ENCODE measurements at places on chromosomes 1 and 21. TPM values are rescaled to one million over a fixed set of nuclear protein-coding genes. Genes with fewer than 3 reads are reported as not detected.

DNA sequence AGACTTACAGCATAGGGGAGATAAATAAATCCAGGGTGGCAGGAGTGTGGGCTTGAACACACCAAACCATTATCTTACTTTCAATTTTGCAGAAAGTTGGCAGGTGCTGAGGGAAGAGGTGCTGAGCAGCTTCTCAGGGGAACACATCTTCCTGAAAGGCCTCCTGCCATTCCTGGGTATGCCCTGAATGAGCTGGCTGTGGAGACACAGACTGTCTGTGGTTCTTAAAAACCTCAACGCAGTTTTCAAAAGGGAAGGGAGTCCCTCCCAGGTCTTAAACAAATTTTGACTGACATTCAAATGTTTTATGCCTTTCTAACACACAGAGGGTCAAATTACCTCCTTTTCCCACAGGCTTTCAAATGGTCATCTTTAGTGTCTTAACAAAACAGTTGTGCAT lies 166.9 kb downstream of the TNFSF18 start:
- no peak for DNase-seq

DNA sequence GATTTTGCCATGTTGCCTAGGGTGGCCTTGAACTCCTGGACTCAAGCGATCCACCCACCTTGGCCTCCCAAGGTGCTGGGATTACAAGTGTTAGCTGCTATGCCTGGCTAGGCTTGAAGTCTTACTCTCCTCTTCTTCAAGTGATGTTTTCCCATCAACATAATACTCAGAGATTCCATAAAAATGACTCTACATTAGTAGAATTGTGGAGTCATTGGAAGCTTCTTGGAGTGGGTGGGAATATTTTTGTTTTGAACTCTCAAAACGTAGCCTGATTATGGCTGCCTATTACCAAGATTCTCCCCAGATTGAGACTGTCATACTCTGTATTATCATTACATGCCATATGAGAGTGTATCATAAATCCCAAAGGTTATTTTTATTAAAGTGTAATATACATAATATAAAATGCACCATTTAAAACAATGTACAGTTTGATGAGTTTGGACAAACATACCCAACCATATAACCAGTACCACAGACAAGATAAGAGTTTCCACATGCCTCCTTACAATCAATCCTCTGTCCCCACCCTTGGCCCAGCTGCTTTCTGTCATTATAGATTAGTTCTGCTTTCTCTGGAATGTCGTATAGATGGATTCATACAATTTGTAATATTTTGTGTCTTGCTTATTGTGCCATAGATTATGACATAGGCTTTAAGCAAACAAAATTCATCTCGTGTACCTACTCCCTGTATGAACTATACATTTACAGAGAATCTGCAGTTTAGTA lies 8.0 kb upstream of the DNM3 start:
- no peak for DNase-seq

- no peak for DNase-seq
Observed at GRCh38 chr1:1090424-1091343, 16.6 kb upstream of the RNF223 start.

- no peak for DNase-seq
Observed at GRCh38 chr21:42366292-42367010, at the start of gene TFF1. Gene TFF1, minus strand, starts transcription at chr21:42366535. Its CDS starts 40 bp downstream, at chr21:42366495.

The CFAP45 gene
- 0.80 TPM for total RNA-seq

DNA sequence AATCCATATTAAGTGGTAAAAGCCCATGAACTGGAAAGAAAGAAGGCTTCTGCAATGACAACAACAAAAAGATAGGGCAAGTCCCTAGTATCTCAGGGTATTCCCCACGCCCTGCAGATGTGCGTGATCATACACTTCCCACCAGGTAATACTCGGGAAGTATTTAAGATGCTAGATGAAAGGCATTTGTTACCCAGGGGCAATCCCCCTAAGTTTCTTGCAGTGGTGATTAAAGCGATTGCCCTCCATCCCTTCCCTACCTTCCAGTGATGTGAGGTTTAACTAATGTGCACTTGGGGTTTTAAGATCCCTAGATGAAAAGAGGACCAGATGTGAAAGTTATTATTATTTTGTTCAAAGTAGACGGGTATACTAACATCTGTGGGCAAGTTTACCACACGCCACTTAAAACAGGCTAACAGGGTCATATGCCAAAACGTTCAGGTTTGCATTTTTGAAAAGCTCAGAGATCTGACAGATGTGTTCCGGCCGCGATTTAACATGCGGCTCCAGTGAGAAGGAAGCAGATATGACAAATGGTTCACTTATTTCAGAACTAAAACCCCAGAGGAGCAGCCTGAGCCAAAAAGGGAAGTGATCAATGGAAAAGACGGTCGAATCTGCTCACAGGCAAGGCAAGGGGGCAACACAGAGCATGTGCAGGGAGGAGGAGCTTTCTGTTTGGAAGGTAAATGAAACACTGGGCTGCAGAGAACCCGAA lies 17.4 kb downstream of the TIAM1 start:
- DNase-seq = peak; percentile 69

DNA sequence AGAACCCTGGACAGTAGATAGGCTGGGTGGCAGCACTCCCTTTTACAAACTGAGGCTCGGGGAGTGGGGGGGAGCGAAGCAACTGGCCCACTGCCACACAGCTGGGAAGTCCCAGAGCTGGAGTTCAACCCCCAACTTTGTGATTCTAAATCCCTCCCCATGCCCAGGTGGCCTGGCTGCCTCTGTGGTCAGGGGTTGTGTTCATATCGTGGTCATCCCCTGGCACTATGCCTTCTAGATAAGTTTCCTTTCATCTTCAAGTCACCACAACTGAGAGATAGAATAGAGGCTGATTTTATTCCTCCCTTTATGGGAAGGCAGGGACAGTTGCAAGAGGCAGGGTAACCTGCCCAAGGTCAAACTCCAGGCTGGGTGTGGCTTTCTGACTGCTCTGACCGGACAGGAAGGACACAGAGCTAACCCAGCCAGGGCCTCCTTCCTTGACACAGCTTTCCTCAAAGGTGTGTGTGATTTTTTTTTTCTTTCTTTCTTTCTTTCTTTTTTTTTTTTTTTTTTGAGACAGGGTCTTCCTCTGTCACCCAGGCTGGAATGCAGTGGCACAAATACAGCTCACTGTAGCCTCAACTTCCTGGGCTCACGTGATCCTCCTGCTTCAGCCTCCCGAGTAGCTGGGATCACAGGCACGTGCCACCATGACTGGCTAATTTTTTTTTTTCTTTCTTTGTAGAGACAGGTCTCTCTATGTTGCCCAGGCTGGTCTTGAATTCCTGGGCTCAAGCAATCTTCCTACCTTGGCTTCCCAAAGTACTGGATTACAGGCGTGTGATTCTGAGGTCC lies 18.4 kb upstream of the TNFRSF1B start:
- no peak for DNase-seq

DNA sequence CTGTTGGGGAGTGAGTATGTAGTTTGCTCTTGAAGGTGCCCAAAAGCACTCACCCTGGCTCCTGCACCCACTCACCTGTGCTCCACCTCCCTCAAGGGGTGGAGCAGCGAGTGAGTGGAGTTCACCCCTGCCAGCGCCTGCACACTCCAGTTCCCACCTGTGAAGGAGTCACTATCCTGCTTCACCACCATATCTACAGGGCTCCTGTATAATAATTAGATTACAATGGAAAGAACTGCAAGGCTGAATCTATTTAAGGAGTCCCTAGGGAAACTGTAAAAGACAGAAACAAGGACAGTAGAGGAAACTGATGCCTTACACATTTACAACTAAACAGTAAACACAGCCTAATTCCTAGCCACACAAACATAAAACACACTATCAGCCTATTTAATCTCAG lies 4.1 kb downstream of the DNAI4 start:
- DNase-seq = no peak

DNA sequence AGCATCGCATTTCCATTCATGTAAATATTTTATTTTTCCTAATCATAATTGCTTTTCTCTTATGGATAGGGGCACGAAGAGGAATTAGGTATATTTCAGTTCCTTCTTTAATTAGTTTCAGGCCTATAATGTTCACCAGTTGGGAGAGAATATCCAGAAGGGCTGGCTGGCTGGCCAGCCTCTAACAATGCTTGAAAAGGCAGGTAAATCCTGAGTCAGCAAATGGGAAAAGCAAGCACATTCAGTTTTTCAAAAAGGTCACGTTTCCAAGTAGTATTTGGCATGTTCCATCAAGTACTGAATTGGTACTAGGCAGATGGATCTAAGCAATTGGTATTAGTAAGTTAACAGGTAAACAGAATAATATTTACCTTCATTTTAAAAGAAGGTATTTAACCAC lies 8.0 kb downstream of the RAB29 start:
- no peak for DNase-seq

- DNase-seq = no peak
Observed at GRCh38 chr1:51750218-51750617, 128.3 kb downstream of the NRDC start.

The CMPK1 gene
- total RNA-seq = 102 TPM

The PRKCZ gene
- 11.1 TPM for total RNA-seq

- DNase-seq = no peak
Observed at GRCh38 chr1:201488830-201489589, 17.9 kb downstream of the CSRP1 start.

DNA sequence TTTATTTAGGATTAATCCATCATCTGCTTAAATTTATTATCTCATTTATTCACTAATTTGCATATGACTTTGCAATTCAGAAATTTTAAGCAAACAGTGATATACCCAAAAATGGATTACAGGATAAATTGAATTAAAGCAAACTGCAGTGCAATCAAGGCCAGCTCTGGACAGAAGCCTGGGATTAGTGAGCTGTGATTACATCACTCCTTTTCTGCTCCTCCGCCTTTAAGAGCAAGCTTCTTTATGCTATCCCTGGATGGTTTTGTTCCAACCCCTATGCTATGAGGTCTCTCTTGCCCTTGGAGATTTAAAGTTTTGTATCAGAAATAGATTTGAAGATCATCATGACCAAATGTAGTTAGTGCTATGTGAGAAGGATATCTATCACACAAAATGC lies 32.6 kb downstream of the GPR52 start:
- no peak for DNase-seq

The CYP4Z1 gene
- not detected for total RNA-seq

- DNase-seq = peak; percentile 71
Observed at GRCh38 chr1:230867903-230868735, at the start of gene C1orf198. Gene C1orf198, minus strand, starts transcription at chr1:230868521. Its CDS starts 9 bp downstream, at chr1:230868512.

DNA sequence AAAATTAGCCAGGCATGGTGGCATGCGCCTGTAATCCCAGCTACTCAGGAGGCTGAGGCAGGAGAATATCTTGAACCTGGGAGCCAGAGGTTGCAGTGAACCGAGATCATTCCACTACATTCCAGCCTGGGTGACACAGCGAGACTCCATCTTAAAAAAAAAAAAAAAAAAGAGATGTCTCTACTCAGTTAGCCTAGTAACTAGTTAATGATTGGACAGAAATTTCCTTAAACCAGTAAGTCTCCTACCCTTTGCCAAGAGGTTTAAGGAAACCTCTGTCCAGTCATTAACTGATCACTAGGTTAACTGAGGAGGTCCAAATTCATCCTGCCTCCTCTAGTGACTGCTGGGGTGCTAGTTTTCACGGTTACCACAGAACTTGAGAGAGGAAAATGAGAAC lies 143.9 kb upstream of the UBE2U start:
- DNase-seq = no peak

The LAMB3 gene
- 0.89 TPM for total RNA-seq

DNA sequence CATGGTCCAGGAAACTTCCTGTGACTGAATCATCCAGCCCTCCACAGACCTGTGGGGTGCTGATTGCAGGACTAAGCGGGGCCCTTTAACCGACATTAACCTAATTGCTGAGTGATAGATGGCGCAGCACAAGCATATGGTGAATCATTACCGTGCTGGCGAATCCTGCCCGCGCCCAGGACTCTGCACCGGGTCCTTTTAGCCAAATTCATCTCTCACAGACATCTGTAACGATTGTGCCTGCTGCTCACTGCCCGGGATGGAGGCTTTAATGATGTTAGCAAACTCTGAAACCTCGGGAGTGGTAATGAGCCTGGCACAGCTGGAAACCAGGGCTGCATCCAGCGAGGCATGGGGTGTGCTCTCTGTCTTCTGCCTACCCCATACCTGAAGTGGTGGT lies 147.3 kb upstream of the CD34 start:
- no peak for DNase-seq

- no peak for DNase-seq
Observed at GRCh38 chr1:58862728-58863385, 79.0 kb upstream of the JUN start.

DNA sequence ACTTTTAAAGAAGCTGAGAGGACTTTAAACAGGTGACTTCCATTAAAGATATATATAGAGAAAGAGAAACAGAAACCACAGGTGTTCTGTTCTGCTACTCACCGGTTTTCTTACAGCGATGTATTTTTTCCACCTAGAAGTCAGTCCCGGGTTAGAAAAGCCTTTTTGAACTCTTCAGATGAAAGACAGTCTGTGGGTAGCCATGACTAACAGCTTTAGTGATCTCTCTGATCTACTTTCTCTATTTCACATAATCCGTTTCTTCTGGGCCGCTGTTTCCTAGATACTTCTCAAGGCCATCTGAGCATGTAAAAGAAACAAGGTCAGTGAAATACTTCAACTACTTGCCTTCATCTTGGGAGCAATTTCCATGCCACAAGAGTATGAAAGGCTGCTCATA lies 25.1 kb downstream of the WDR64 start:
- DNase-seq = peak; percentile 12

The ZBTB7B gene
- total RNA-seq = 14.1 TPM

DNA sequence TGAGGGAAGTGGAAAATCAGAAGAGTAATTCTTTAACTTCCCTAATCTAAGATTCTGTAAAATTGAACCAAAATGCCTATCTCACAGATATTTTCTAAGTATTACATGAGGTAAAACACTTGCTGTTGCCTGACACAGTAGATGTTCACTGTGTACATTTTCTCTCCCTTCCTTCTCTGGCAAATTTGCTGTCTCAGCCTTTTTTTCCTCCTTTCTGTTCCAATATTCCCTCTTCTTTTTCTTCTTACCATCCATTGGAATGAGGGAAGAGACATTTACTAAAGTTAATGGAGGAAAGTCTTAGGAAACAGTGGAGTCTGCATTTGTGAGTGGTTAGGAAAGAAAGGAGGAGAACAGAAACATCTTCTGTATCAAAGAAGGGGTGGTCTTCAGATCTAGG lies 239.9 kb downstream of the ZP4 start:
- DNase-seq = no peak

Measured in activated naive CD8-positive, alpha-beta T cell treated with anti-CD3 and anti-CD28 coated beads for 36 hours (primary cell).